ENCODE measurements at places on chromosomes 3 and 15.

DNA sequence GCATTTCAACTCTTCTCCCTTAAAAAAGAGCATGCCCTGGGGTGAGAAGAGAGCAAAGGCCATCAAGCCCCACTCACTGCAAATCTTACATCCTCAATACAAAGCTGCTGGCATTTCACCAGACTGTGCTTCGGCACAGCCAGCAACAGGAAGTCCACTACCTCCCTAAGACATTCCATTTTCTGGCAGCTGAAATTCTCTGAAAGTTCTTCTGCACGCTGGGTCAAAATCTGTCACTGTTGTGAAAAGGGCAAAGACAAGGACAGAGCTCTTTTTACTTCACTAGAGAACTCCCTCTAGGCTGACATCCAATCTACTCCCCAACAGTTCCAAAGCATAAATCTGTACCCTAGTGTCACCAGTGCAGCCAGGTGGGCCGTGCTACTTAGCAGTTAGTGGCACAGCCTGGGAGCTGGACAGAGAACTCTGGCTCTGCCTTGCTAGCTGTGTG is 6.3 kb downstream of the MTMR10 start:
- DNase-seq = no peak

- DNase-seq = no peak
These were observed 209.8 kb upstream of the THRB start for GRCh38 chr3:24704496-24704895.

- DNase-seq = peak; percentile 94
These were observed 3.3 kb upstream of the NR2F2 start for GRCh38 chr15:96327155-96327741.

GRCh38 chr15:33377204-33377603 is 66.4 kb downstream of the RYR3 start:
- DNase-seq = no peak

DNA sequence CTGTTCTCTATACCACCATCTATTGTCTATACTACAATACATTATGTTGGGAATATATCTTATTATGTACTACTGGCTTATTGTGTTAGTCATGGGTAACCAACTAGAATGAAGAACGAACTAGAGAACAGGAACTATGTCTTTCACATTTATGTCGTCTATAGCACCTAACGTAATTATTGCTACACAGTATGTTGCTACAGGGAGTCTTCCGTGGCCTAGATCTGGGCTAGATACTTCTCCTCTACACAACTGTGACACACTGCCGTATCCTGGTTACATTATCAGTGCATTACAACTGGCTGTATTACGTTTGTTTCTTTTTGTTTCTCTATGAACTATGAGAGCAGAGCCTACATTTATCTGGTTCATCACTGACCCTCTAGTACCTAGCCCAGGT is 34.0 kb downstream of the SCG5 start:
- no peak for DNase-seq

DNA sequence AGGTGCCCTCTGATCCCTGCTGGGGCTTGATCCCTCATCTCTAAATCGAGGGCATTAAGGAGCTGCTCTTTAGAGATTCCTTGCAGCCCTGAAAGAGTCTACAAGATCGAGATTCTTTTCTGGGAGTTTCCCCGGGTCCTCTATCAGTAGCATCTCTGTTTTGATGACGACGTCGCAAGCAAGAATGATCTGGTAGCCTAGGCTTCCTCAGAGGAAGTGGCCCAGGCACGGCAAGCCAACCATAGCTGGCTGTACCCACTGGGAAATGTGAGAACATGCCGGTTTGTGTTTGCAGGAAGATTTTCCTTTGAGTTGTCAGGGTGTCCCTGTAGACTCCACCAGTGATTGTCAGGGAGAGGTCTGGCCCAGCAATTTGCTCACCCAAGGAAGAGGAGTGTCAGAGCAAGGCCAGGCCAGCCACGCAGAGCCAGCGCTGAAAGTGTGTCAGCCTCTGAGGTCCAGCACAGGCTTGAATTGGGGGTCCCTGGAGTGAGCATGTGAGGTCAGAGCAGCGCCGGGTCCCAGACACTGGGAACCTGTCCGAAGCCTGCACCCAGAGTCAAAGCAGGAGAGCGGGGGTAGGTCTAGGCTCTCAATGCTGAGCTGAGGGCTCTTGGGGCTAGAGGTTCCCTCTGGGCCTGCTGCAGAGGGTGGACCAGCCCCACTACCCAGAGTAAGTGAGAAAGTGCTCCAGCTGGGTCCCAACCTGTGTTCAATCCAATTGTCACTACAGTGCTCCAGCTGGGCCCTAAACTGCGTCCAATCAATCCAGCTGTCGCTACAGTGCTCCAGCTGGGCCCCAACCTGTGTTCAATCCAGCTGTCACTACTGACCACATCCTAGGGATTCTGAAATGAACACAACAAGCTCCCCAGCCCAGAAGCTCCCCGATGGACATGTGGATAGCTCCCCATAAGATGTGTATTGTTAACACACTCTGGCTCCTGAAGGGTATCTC is 95.7 kb downstream of the CHDH start:
- no peak for DNase-seq

- peak; percentile 22 for DNase-seq
These were observed 39.0 kb downstream of the IL5RA start for GRCh38 chr3:3071136-3071535.

GRCh38 chr15:26504009-26504408 is 268.9 kb downstream of the GABRB3 start:
- DNase-seq = no peak

DNA sequence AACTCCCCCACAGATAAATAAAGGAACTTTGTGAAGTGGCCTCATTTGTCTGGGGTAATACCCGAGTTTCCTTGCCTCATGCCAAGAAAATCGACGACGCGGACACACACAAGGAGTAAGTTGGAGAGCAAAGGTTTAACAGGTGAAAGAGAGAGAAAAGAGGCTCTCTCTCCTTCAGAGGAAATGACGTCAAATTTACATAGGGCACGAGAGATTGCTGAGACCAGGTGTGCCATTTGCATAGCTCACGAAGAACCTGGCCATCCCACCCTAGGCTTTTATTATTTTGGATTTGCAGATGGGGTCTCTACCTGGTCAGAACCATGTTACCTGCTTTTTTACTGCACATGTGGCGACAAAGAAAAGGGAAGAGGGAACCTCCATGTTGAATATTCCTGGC is 49.3 kb upstream of the IGF2BP2 start:
- no peak for DNase-seq

- no peak for DNase-seq
These were observed 2.4 kb upstream of the TMEM89 start for GRCh38 chr3:48623851-48624547.

Measured in left kidney (tissue), 8 donors.